ENCODE measurements at places on chromosomes 7 and 10.

- DNase-seq = no peak
These were observed 213.1 kb downstream of the MAGI2 start for GRCh38 chr7:79240413-79240812.

DNA sequence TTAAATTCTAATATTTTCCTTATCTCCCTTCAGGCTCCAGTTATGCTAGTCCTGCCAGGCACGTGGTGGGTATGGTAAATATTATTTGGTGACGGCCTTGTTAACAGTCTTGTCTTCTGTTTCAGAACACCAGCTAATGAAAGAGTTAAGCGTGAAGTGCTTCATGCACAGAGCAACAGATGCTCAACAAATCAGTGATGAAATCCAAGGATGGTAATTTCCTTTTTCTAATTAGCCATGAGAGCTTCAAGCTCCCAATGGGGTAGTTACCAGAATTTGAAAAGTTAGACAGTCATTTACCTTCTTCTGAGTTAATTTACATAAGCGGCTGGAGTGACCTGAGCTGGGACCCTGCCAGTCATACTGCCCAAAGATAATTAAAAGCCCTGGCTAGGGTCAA is 1.9 kb upstream of the OTUD1 start:
- DNase-seq = no peak

GRCh38 chr7:38881015-38881414 is 28.0 kb downstream of the VPS41 start:
- no peak for DNase-seq

DNA sequence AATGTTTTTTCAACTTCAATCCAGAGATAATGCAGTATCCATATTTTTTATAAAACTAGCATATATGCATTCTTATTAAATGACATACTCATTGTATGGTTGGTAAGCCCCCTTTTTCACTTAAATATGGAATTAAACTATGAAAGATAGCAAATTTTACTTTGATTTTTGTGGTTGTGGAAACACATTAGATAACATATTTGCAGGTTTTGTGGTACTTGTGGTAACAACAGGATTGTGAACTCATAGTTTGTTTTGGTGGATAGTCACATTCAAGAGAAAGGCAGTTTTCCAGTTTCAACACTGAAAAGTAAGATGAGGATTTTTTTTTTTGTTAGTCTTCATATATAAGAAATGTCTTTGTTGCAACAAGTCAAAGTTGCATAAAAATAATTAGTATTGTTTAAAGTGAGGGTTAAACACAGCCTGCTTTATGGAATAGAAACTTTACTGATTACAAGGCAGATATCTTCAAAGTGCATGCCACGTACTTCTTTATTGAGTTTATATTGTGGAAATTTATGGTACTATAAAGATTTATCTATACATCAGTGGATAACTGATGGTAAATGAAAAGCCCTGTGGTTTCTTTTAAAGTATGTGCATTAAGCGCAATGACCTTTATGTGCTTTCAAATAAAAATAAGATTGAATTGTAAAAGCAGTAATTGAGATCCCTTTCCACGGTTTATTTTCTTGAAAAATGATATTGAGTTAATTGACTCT is 39.7 kb upstream of the SEMA3D start:
- no peak for DNase-seq

- DNase-seq = no peak
These were observed 806.5 kb downstream of the PHTF2 start for GRCh38 chr7:78605119-78605518.

DNA sequence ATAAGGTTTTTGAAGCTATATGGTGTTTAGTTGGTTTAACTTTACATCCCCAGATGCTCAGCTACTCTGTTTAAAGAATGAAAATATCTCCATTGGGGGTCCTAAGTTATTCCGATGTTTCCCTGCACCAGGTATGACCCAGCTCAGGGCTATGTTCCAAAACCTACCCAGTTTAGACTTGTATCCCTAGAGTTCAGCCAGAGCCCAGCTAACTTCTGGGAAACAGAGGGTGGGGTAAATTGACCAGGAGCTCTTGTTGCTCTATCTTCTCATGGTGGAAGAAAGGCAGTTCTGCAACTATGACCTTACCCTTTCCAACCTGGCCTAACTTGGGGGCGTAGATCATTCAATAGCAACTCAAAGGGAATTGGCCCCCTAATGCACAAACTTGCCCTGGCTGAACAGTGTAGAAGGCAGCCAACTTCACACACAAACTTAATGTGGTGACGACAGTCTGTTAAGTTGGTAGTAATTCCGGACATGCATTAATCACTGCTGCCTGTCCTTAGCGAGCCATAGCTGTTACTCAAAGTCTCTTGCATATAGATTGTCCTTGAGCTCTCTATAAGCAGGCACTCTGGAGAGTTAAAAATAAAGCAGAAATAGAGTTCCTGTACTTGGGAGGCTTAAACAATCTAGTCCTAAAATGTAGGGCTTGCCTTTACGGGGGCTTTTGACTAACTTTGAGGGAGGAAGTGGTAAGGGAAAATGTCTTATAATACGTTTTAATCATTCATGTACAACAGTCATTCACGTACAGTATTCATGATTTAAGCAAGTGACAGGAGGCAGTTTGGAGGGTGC is 5.3 kb upstream of the ZNRF2 start:
- no peak for DNase-seq

- DNase-seq = peak; percentile 72
These were observed 579.4 kb downstream of the SDK1 start for GRCh38 chr7:3880228-3880987.

DNA sequence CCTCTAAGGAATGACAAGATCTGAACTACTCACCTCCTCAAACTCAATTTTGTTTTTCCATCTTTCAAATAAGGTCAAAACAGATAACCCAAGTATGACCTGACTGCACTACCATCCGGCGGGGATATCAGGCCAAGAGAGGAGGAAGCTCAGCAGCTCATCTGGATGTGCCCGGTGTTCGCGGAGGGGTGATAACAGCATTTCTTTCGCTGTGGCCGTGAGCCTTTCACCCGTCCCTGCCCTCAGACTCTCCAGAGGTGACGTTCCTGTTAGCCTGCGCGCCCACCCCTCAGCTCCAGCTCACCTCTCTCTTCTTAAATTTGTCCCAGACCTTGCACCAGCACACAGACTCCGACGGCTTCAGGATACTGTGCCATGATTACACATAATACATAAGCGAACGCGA is 526 bp downstream of the ZNF248 start:
- no peak for DNase-seq

DNA sequence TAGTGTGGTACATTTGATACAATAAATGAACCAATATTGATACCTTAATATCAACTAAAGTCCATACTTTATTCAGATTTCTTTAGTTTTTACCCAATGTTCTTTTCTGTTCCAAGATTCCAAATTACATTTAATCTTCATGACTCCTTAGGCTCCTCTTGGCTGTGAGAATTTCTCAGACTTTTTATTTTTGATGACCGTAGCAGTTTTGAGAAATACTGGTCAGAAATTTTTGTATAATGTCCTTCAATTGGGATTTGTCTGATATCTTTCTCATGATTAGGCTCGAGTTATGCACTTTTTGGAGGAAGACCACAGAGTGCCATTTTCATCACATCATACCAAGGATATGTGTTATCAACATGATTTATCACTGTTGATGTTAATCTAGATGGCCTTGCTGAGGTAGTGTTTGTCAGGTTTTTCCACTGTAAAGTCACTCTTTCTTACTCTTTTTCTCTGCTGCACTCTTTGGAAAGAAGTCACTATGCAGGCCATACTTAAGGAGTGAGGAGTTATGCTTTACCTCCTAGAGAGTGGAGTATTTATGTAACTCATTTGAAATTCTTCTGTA is 12.9 kb upstream of the ENTPD1 start:
- no peak for DNase-seq

GRCh38 chr7:46569133-46569465 is 648.0 kb upstream of the IGFBP3 start:
- no peak for DNase-seq

DNA sequence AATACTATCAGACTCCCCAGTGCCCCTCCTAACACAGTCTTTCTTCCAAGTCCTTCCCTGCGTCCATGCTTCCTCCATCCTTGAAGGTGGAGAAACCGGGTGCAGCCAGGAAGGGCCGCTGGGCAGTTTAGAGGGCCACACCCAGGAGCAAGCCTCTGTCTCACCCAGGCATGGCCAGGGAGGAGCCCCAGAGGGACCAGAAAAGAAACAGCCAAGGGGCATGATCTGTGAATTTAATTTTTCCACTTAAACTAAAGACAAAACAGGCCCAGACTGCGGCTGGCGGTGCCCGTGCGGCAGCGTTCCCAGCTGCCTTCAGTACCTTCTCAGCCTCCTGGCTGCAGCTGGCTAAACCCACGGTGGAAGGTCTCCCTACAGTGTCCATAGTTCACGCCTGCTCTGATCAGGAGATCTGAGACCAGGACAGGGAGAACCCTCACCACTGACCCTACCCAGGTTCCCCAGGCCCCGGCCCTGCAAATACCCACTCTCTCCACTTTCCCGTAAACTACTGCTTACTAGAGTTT is 12.9 kb downstream of the UNCX start:
- peak; percentile 61 for DNase-seq

DNA sequence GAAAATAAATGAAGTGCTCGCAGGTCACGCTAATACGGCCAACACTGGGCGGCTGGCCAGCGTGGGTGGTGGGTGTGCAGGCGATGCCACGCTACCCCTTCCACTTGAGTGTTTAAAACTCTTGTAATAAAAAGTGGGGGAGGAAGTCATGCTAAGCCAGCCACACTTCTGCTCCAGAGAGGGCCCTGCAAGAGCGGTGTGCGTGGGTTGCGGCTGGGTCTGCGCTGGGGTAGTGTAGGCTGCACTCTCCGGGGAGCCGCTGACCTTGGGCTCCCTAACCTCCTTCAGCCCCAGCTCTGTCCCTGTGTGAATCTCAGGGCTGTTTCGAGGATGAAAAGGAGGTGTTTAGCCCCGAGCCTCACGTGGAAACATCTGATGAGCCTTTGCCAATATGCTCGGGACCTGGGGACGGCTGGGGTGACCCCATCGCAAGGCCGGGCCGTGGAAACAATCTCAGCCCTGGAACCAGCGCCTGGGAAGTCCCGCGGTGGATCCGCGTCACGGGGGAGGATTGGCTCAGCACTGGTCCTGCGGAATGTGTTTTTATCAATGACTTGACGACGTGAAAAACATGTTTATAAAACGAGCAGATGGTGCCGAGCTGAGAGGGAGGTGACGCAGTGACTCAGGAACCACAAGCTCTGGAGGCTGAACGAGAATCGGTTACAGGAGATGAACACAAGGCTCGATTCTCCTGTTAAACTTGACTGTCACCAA is 278.5 kb downstream of the DNAJB6 start:
- DNase-seq = no peak

DNA sequence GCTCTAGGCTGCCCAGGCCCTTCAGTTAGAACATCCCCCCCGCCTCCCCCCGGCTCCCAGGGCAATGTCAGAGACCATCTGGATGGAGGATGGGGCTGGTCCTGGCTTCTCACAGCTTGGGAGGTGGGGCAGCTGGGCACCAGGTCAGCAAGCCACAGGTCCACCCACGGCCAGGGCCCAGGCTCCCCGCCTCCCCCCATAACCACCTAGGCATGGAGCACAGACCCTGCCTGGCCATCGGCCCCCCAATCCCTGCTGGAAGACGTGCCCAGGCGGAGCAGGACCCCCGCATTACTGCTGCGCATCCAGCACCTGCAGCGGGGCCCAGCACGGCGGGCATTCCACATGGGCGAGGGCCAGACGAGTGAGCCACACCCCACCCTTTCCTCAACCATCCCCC is 169.6 kb downstream of the ELFN1 start:
- no peak for DNase-seq

- peak; percentile 88 for DNase-seq
These were observed 163.4 kb downstream of the RAPGEF5 start for GRCh38 chr7:22193450-22193983.

DNA sequence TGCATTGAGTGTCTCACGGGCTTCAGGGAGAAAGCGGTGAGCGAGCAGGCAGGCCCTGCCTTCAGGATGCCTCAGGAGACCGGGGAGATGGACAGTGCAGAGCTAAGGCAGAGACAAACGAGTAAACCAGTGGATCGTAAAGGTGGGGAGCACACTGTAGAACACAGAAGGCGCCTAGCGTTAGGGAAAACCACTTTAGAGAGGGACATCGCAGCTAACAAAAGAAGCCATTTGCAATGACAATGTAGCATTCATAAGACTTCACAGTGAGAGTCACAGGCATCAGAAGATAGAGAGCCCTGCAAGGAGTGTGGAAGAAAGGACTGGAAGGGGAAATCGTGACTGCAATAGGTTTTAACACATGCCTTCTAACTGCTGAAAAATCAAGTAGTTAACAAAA is 54.9 kb upstream of the TMEM273 start:
- DNase-seq = no peak

GRCh38 chr10:61049386-61049785 is 105.4 kb upstream of the RHOBTB1 start:
- DNase-seq = no peak

GRCh38 chr10:692682-693351 is 3.3 kb upstream of the DIP2C start:
- no peak for DNase-seq

GRCh38 chr10:83166344-83166743 is 973.0 kb upstream of the GHITM start:
- DNase-seq = peak; percentile 52

- DNase-seq = no peak
These were observed 79.7 kb upstream of the PODXL start for GRCh38 chr7:131636092-131636491.

GRCh38 chr7:19560111-19560883 is 148.5 kb downstream of the POLR1F start:
- no peak for DNase-seq

DNA sequence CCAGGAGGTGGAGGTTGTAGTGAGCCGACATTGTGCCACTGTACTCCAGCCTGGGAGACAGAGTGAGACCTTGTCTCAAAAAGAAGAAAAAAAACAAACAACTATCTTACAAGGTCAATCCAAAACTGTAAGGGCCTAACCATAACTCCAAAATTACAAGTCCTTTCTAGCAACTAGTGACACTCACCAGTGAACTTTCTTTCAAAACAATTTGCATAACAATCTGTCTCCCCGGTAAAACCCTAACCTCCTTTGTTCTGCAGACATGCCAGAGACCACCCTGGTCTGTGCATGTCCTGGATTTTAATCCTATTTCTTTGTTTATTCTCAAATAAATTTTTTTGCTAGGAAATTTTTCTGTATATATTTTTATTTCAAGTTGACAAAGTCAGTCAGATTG is 68.1 kb downstream of the EXOC6 start:
- no peak for DNase-seq

DNA sequence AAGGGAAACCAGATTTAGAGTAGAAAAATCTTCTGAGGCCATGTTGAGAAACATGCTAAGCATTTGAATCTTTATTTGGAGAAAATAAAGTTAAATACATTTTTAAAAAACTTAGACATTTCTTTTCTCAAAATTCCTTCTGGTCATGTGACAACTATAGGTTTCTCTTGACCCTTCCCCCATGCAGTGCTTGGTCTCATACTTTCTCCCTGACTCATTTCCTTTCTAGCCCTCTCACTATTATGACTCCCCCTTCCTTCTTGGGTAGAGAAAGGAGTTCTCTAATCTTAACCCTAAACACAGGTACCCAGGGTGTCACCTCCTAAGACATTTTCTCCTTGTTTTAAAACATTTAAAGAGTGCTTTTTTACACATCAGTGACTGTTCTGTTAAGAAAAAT is 179.5 kb upstream of the TMEM106B start:
- no peak for DNase-seq

Measured in eye (tissue), 1 donor.